ENCODE measurements at places on chromosomes 6 and 20.

GRCh38 chr6:155084431-155085123, 89.5 kb downstream of the TIAM2 start:
- H3K36me3 ChIP-seq: no peaks in the 10 kb centered on the region
- H3K4me1 ChIP-seq: peaks cover 18% of the 10 kb centered on the region

GRCh38 chr20:32603046-32603726, 18.1 kb upstream of the NOL4L start:
- peaks cover 11% of the 10 kb centered on the region for H3K4me1 ChIP-seq
- no peaks in the 10 kb centered on the region for H3K36me3 ChIP-seq
- H3K27me3 ChIP-seq: no peaks in the 10 kb centered on the region
- DNase-seq: no peak

DNA sequence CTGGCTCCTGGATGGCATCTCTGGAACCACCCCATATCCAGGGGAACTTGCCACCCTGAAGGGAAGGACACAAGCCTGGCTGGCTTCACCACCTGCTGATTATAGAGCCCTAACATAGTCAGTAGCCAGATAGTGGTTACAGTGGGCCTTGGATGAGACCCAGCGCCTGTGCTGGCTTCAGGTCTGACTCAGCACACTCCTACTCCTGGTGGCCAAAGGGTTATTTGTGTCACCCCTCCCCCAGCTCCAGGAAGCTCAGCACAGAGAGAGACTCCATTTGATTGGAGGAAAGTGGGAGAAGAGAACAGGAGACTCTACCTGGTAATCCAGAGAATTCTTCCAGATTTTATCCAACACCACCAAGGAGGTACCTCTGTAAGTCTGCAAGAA, 12.8 kb downstream of the SNX14 start:
- peaks cover 18% of the 10 kb centered on the region for H3K4me1 ChIP-seq
- peak overlapping the region; percentile 22 for H3K4me3 ChIP-seq
- H3K27ac ChIP-seq: no peak overlapping the region

GRCh38 chr6:31568537-31568961, 3.5 kb upstream of the LTA start:
- no peaks in the 10 kb centered on the region for H3K27me3 ChIP-seq
- DNase-seq: no peak
- peaks cover 5% of the 10 kb centered on the region for H3K4me1 ChIP-seq
- H3K4me3 ChIP-seq: no peak overlapping the region

DNA sequence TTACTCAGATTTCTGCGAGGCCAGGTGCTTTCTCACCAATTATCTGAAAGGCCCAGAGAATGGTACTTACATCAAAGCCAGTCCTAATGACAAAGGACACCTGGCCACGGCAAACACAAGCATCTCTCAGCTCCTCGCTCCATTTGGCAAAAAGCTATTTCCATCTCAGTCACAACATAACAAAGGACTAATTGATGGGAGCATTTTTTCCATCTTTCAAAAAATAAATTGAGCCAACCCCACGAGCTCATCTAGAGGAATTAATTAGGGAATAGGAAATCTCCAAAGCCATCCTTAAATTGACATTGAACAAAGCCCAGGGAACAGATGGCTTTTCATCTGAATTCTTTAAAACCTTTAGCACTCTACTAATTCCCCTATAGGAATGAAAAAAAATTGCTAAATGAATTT, 236.7 kb downstream of the HAO1 start:
- H3K4me3 ChIP-seq: no peak overlapping the region
- H3K27me3 ChIP-seq: no peaks in the 10 kb centered on the region
- H3K4me1 ChIP-seq: no peaks in the 10 kb centered on the region
- H3K27ac ChIP-seq: no peak overlapping the region
- DNase-seq: no peak
- no peaks in the 10 kb centered on the region for H3K36me3 ChIP-seq

DNA sequence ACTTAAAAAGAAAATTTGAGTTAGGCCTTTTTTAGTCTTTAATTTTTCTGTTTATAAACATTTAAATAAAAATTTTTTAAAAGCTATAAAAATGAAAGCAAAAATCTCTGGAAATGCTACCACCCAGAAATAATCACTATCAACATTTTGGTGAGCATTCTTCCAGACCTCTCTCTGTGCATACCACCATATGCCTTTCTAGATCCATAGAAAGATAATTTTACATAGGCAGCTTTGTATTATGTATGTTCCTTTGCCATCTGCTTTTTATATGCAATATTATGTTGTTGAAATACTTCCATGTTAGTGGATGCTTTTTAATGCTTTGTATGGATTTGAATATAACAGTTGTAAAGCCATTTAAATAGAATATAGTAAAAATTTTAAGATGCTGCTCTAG, 496.7 kb upstream of the HTR1E start:
- H3K27me3 ChIP-seq: no peaks in the 10 kb centered on the region
- H3K36me3 ChIP-seq: no peaks in the 10 kb centered on the region
- H3K27ac ChIP-seq: no peak overlapping the region

- H3K4me1 ChIP-seq: peaks cover 6% of the 10 kb centered on the region
- H3K27ac ChIP-seq: no peak overlapping the region
- no peak for DNase-seq
- no peaks in the 10 kb centered on the region for H3K36me3 ChIP-seq
- no peak overlapping the region for H3K4me3 ChIP-seq
These were observed 122.4 kb upstream of the CITED2 start for GRCh38 chr6:139496654-139497344.

DNA sequence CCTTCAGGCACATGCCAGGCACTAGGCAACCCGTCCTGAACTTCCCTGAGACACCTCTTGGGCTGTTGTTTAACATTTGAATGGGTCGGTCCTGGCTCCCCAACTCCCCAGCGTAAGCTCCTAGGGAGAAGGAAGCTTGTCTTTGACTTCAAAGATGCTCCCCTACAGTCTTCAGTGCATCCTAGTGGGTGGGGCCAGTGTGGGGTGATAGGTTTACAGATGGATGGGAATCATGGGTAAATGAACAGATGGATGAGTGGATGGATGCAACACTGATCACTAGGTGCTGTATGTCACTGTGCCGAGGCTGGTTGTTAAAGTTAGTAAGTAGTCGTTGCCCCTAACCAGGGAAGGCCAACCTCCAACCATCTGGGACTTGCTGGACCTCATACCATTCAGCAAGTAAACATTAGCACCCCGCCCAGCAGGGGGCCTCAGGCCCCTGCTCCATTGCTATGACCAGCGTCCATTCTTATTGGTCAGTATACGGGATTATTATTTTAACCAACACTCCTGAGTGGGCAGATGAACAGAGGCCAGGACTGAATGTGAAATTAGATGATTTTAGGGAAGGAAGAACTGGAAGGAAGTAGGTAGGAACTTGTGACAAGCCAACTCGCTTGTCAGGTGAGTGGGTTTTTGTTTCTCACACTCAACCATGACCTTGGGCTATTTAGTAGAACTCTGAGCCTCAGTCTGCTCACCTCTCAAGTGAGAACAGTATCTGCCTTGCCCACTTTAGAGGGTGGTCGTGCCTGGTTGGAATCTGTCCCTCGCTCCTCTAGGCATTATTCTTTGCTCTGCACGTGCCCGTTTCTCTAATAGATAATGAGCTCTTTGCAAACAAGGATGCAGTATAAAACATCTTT, 82.9 kb upstream of the FOXP4 start:
- H3K36me3 ChIP-seq: no peaks in the 10 kb centered on the region
- no peak overlapping the region for H3K27ac ChIP-seq
- peaks cover 70% of the 10 kb centered on the region for H3K27me3 ChIP-seq
- DNase-seq: peak; percentile 59
- H3K4me1 ChIP-seq: peaks cover 24% of the 10 kb centered on the region
- no peak overlapping the region for H3K4me3 ChIP-seq

DNA sequence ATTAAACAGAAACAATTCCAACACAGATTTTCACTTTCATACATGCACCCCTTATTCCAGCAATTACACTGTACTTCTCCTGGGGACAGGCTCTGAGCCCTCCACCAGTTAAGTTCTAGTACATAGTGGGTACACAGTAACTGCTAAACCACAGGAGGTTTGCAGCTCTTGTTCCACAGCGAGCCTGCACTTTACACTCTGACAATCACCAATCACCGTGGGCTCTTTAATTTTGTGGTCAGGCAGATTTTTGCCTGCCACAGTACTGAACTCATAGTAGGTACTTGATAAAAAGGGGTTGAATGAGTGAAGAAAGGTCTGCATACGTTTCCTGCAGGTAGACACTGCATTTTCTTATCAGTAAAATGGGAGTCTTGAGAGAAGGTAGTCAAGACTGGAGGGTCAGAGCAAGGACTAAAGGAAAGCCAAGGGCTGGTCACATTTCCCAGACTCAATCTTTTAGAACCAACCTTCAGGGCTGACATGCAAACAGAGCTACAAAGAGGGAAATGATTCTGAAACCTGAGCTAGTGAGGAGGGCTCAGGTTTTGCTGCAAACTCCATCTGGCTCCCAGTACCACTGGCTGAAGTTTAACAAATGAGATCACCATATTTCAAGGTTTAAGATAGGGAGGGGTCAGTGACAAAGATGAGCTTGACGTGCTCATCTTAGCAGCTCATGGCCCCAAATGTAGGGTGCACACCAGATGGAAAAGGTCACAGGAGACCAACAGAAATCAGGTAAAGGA, 404.6 kb downstream of the BTBD9 start:
- H3K4me3 ChIP-seq: no peak overlapping the region
- H3K4me1 ChIP-seq: peaks cover 44% of the 10 kb centered on the region
- peak overlapping the region; percentile 46 for H3K27ac ChIP-seq
- no peaks in the 10 kb centered on the region for H3K36me3 ChIP-seq
- DNase-seq: no peak
- H3K27me3 ChIP-seq: no peaks in the 10 kb centered on the region

GRCh38 chr6:169340395-169340794, 86.7 kb upstream of the THBS2 start:
- DNase-seq: no peak
- H3K4me1 ChIP-seq: peaks cover 14% of the 10 kb centered on the region
- no peak overlapping the region for H3K4me3 ChIP-seq
- no peak overlapping the region for H3K27ac ChIP-seq

GRCh38 chr6:71502168-71502567, 213.6 kb downstream of the OGFRL1 start:
- no peak for DNase-seq
- H3K36me3 ChIP-seq: no peaks in the 10 kb centered on the region
- no peaks in the 10 kb centered on the region for H3K4me1 ChIP-seq
- no peak overlapping the region for H3K4me3 ChIP-seq
- no peak overlapping the region for H3K27ac ChIP-seq
- H3K27me3 ChIP-seq: no peaks in the 10 kb centered on the region

DNA sequence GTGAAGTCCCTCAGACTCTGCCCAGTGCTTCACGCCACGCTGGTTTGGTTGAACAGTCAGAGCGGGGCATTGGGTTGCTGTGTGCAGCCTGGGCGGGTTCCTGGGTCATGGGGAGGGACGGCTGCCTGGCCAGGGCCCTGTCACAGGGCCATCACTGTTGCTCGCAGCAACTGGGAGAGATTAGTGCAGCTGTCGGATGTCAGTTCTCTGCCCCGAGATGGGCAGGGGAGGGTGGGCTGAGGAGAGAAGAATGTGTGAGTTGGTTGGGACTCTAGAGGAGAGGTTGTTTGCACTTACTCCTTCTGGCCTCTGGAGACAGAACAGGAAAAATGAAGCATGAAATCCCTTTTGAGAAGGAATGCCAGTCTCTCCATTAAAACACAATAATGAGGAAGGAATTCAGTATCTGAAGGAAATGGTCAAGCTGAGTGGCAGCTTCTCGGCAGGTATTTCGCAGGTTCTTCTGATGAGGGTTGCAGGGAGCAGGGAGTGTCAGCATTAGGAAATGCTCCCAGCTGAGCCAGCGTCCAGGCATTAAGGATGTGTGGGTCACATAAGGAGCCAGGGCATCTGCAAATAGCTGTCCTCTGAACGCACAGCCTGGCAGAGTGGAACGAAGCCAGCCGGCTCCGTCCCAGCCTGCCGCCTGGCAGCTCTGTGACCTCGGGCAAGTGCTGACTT, 95.9 kb downstream of the SSR1 start:
- H3K4me1 ChIP-seq: no peaks in the 10 kb centered on the region
- H3K36me3 ChIP-seq: no peaks in the 10 kb centered on the region
- no peaks in the 10 kb centered on the region for H3K27me3 ChIP-seq
- no peak overlapping the region for H3K27ac ChIP-seq
- peak; percentile 54 for DNase-seq

DNA sequence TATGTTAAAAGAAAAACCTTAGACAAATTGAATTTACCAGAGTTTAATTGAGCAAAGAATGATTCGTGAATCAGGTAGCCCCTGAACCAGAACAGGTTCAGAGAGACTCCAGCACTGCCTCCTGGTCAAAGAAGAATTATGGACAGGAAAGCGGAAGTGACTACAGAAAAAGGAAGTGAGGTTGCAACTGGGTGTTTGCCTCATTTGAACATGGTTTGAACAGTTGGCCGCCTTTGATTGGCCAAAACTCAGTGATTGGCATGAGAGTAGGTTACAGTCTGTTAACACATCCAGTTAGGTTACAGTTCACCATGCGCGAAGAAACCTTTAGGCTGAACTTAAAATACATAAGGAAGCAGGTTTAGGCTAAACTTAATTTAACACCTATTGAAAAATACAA, 248.8 kb downstream of the TFAP2A start:
- H3K4me1 ChIP-seq: peaks cover 12% of the 10 kb centered on the region
- no peaks in the 10 kb centered on the region for H3K36me3 ChIP-seq
- no peaks in the 10 kb centered on the region for H3K27me3 ChIP-seq
- H3K4me3 ChIP-seq: no peak overlapping the region
- H3K27ac ChIP-seq: no peak overlapping the region

GRCh38 chr6:85116475-85116874, 333.4 kb upstream of the NT5E start:
- H3K4me1 ChIP-seq: peaks cover 20% of the 10 kb centered on the region
- no peaks in the 10 kb centered on the region for H3K27me3 ChIP-seq
- no peak overlapping the region for H3K27ac ChIP-seq
- H3K4me3 ChIP-seq: no peak overlapping the region
- no peak for DNase-seq

DNA sequence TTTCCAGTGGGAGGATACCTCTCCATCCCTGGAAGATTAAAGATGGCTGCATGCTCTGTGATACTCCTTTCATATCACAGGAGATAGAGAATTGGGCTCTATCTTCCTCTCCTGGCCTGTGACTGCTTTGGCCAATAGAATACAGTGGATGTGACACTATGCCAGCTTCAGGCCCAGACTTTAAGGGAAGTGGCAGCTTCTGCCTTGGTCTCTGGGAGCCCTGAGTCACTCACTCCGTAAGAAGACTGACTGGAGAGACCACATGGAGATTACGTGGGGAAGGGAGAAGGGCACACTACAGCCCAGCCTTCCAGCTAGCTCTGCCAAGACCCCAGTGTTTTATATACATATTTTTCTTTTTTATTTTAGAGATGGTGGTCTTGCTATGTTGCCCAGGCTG, 10.4 kb upstream of the MMP9 start:
- no peak overlapping the region for H3K27ac ChIP-seq
- H3K4me1 ChIP-seq: peaks cover 35% of the 10 kb centered on the region
- H3K27me3 ChIP-seq: no peaks in the 10 kb centered on the region
- no peaks in the 10 kb centered on the region for H3K36me3 ChIP-seq
- no peak overlapping the region for H3K4me3 ChIP-seq

- H3K36me3 ChIP-seq: peaks cover 6% of the 10 kb centered on the region
- H3K27ac ChIP-seq: no peak overlapping the region
- H3K4me3 ChIP-seq: no peak overlapping the region
- peaks cover 11% of the 10 kb centered on the region for H3K4me1 ChIP-seq
- DNase-seq: no peak
These were observed 82.3 kb upstream of the CLDN20 start for GRCh38 chr6:155181498-155181897.

All from GM23338 (cell line).